ENCODE measurements at places on chromosomes 2 and 18.

DNA sequence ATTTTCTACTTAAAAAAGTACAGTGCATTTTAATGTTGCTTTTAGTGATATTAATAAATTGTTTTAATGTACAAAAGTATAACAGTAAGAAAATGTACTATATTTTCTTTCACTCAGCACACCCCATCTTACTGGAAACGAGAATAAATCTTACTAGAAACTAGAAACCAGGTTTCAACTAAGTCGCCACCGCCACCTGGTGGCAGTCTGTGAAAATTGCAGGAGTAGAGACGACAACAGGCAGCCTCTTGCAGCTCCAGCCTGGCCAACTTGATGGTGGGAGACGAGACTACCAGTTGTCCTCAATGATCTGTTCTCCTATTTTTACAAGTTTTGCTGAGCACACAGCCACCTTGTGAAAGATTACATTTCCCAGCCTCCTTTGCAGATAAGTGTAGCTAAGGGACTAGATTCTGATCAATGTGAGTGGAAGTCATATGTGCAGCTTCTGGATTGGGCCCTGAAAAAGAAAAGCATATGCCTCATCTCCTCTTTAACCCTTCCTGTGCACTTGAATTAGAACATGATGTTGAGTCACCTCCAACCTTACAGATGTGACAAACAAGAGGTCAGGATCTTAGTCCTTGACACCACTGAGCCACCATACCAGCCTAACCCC lies 8.7 kb downstream of the OTOF start:
- DNase-seq: peak; percentile 43

DNA sequence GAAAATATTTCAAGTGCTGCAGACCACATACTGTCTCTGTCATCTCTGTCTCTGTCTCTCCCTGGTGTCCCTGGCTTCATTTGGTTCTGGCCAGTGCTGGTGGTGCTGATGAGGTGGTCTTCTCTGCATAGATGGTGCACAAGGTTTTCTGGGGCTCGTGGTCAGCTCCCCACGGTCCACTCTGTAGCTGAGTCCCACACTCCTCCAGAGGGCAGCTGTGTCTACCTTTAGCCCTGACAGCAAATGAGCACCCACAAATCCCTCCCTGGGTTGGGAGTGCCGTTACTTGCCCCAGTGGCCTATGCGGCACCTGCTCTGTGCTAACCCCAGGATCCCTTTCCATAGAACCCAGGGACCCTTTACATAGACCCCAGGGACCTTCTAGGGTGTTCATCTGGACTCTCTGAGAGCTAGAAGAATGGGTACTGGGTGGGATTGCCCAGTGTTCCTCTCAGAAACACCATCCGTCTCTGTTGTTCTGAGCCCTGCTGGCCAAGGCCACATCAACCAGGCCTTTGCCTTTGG lies 129.3 kb downstream of the CAPN13 start:
- no peak for DNase-seq

- DNase-seq: no peak
Measured at GRCh38 chr18:70499218-70499691, 210.4 kb downstream of the SOCS6 start.

DNA sequence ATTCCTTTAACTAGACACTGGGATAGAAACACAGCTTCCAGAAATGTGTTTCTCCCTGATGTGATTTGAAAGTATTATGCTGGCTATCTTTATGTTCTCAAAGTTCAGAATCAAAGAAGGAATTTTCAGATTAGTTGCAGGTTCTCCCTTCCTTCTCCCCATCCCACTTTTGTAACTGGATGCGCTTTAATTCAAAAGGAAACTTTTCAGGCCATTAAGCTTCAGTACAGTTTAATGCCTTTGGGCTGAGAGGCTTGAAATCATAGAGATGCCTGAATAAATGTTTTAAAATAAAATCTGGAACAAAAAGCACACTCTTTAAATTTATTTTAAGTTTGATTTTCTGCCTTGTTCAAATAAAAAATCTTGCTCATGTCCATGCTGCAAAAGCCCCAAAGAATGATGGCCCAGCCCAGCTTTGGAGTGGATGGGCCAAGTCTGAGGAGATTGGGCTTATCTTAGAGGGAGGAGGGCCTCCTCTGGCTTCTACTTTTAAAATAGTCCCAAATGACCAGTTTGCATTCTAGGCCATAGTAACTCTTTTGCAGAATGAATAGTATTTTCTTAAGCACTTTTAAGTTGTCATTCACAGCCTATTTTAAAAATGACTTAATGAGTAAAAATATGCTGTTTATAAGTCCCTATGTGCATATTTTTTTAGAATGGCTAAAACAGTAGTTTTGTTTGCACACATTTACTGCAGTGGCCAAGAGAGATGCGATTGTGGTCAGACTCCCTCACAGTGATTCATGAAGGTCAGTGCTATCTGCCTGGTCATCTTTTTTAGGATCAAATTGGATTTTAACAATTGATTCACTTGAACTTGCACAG lies 129.2 kb downstream of the MTX2 start:
- no peak for DNase-seq

- DNase-seq: no peak
Measured at GRCh38 chr2:207156451-207157161, 9.1 kb downstream of the KLF7 start.

- DNase-seq: no peak
Measured at GRCh38 chr2:66577321-66578053, 142.6 kb downstream of the MEIS1 start.

- no peak for DNase-seq
Measured at GRCh38 chr2:235086481-235087184, 134.8 kb downstream of the SH3BP4 start.

DNA sequence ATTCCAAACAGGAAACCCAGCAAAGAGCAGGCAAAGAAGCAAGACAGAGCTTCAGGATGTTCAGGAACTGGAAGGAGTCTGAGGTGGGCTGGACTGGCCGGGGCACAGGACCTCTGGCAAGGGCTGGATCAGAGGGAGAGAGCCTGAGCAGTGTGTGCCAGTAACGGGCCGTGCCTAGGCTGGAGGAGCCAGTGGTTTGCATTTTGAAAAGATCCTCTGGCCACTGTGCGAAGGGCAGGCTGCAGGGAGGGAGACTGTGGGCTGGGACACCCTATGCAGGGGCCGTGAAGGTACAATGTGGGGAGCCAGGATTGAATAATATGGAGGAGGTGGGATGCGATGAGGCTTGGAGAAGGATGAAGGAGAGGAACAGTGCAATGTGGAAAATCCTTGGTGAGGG lies 6.2 kb upstream of the SDC1 start:
- DNase-seq: no peak

DNA sequence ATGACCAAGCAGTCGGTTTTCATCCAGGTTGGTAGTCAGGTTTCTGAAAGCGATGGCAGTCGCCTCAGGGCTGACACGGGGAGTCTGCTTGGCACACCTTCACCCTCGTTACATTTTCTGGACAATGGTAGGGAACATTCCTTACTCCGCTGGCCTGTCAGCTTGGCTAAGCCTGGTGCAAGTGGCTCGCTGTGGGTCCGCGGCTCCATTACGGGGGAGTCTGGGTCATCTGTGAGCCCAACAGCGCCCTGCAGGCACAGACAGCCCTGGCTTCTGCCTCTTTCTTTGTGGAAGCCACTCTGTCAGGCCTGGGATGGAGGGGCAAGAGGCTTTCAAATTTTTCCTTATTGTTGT lies 95.6 kb downstream of the HDAC4 start:
- DNase-seq: no peak

DNA sequence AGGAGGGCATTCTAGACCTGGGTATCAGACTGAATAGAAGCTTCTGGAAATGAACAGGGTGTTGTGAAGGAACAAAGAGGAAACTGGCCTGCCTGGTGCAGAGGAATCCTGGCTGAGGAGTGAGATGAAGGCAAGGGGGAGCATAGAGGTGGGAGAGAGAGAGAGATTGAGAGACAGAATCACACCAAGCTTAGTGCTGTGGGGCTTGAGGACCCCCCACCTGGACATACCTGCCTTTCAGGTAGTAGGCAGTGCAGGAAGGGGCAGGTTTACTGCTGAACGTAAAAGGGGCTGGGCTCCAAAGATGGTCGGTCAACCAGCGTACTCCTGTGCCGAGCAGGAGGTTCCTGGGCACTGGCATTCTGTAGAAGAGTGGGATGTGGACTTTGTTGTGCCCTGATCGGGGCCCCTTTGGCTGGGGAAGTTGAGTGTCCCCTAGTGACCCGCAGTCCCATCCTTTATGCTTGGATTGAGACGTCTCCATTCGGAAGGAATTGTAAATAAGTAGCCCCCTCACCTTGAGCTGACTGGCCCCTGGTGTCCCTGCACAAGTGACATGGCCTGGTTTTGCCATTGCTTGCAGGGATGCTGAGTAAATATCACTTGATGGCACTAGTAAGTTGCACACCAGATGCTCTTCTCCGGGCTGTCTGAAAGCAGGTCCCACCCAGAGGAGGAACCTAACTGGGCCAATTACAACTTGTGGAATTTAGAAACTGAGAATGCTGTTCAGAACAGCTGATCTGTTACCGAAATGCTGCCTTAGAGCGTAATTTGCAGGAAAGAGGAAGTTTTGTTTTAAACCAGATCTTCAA lies 1.4 kb downstream of the UBE2F start:
- DNase-seq: peak; percentile 10

GRCh38 chr2:197668296-197668695 lies 7.1 kb downstream of the RFTN2 start:
- DNase-seq: no peak
